ENCODE measurements at places on chromosomes 6 and 20.

DNA sequence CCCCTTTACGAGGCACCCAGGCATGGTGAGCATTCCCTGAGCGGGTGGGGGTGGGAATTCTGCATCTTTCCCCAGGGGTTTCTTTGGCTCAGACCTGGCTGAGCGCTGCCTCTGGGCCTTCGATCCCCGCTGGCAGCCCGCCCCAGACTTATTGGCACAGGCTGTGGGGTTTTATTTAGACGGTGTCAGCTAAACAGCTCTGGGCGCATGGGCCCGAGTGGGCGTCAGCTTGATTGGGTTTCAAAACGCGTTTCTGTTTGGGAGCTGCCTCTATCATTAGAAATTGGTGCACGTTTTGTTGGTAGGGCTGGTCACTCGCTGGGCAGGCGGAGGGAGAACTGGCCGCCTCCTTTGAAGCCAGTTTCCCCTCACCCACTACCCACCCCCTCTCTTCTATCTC, 21.0 kb downstream of the PMEPA1 start:
- no peak for DNase-seq

GRCh38 chr6:39199976-39200375, 29.3 kb downstream of the KCNK5 start:
- no peak for DNase-seq

DNA sequence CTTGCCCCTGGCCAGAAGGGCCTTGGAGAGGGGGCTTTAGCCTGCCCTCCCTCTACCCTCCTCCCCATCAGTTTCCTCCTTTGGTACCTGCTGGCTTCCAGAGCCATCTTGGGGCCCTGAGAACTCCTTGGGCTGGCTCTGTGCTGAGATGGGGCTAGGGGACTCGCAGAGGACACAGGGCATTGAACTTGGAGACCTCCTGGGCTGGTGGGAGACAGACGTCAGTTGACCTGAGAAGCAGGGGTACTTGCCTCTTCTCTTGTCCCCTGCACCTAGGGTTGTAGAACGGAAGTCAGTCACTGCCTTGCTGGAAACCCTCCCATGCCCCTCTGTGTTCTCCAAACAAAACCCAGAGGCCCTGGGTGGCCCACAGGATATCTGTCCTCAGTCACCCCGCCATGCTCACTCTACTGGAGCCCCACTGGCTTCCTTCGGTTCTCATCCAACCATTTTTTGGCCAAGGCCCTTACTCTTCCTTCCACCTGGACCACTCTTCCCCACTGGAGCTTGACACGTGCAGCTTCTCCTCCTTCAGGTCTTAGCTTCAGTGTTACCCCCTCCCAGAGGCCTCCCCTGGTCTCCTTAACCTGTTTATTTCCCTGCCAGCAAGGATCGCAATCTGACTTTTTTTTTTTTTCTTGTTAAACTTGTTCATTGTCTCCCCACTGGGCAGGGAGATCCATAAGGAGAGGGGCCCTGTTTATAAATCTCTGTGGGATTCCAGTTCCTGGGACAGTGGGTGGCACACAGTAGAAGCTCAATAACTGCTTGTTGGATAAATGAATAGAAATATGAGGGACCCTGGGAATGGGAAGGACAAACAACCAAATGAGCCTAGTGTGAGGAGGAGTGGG, 971 bp downstream of the RBCK1 start:
- no peak for DNase-seq

DNA sequence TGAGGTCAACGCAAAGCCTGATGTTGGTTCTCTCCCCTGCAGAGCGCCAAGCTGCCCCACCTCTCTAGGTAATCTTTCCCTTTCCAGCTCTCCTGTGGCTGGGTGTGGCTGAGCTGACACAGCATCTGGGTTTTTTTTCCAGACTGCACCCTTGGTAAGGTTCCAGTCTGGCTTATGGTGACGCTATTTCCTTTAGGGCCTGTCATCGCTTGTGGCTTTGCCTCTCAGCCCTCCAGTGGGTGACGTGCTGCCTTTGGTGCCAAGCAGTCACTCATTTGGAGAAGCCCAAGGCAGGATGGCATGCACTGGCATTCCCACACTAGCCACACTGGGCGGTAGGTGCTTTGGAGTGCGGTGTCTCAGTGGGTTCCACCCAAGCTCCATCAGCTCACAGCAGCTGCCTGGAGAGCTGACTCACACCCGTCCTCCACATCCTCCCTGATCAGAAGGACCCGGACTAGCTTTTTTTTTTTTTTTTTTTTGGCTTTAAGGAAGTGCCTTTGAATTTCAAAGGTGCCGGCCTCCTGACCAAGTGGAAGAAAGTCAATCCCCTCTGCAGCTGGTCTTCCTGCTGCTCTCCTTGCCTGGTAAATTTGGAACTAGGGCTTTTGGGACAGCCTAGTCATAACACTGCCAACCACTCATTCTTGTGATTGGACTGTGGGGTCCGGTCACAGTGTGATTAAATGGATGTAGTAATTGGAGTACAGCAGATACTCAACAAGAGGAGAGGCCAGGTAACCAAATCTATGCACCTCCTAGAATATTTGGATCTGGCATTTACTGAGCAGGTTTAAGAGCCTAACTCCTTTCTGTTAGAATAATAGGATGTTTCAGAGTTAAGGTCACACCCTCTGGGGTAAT, 153.6 kb downstream of the CD83 start:
- peak; percentile 83 for DNase-seq

GRCh38 chr6:54802775-54803634, 43.6 kb upstream of the FAM83B start:
- peak; percentile 24 for DNase-seq

- DNase-seq = no peak
These were observed 23.8 kb upstream of the TAF8 start for GRCh38 chr6:42026540-42026939.

DNA sequence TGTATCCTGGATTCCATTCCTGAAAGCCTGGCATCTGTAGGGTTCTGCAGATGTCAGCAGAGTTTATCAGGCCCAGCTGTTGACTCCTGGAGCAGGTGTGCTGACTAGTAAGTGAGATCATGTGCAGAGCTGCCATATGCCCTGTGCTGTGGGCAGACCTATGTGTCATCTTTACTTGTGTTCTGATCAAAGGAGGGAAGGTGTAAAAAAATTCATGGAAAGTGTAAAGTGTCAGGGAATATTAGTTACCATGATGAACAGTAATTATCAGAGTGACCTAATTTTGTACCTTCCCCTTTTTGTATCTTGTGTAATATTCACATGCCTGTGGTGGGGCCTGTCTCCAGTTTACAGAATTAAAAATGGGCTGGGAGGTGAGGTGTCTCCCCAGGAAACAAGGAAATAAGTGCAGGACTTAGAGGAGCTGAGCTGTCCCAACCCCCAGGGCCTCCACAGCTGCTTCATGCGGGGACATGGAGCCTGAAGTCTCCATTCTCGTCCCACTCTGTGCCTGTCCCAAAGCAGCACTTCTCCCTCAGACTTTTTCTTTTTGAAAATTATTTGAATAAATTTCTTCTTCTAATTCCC, 148.2 kb upstream of the GGTLC1 start:
- no peak for DNase-seq

GRCh38 chr6:112036088-112036637, 17.7 kb upstream of the CCN6 start:
- no peak for DNase-seq

DNA sequence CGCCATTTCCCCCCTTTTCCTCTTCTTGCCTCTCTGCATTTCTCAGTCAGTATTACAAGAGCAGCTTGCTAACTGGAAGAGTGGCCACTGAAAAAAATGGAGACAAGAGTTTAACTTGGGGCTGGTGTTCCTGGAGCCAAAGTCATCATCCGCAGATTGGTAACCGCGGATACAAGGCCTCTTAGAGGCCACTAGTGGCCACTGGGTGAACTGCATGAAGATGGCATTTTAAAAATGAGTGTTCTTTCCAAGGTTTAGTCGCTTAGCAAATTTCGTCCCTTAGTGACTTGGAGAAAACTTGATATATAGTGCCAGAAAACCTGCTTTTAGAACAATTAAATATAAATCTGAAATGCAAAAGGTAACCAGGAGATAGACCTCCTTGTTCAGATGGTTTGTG, 4.8 kb downstream of the F13A1 start:
- no peak for DNase-seq

DNA sequence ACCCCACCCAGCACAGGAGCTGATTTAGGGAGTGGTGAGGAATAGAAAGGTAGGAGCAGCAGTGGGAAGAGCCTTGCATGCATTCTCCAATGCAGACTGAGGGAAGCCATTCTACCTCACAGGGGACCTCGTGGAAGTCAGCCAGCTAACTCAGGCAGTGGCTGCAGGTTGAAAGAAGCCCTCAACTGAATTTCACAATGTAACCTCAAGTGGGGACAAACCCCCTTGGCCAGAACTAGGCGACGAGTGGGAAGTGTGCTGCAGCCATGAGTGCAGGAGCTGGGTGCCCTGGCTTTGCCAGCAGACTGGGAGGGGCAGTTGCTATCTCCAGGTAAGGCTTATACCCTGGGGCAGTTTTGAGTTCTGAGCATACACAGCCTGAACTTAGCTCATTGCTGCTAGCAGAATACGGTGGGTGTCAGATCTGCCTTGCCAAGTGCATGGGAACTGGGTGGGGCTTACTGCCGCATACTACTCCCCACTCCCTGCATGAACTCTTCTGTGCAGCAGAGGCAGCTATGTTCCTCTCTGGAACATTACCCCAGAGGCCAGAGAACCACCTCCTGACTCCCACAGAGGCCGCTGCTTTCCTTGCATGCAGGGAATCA, 126.5 kb downstream of the CDK19 start:
- no peak for DNase-seq

DNA sequence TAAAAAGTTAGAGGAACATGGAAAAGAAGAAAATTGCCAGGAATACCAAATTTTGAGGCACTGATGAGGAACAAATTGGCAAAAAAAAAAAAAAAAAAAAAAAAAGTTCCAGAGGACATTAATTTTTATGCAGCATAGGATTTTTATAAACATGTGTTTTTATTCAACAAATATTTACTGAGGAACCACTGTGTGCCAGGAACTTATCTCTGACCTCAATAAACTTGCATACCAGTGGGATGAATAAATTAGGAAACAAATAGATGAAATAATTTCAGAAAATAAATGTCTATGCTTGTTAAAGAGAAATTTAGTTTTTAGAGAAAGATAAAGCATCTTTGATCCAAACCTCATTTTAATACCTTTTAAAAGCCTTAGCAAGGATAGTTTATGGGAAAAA, 175.1 kb downstream of the PDE10A start:
- DNase-seq = no peak

- DNase-seq = no peak
These were observed 34.9 kb upstream of the SNX9 start for GRCh38 chr6:157788180-157788579.

DNA sequence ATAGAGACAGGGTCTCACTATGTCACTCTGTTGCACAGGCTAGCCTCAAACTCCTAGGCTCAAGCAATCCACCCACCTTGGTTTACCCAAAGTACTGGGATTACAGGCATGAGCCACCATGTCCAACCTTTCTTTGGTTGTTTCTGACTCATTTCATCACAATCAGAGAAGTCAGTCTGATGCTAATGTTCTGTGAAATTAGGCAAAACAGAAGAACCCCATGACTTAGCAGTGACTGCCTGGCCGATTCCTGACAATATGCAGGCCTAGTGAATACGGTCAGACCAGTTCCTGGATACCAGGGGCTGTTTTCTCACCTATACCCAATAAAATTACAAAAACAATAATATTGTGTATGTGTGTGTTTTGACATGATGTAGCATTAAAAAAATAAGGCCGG, 58.8 kb upstream of the BTN3A2 start:
- DNase-seq = no peak

GRCh38 chr6:130293800-130294199, 71.0 kb upstream of the SAMD3 start:
- DNase-seq = peak; percentile 79

GRCh38 chr6:28589234-28589956, 63.7 kb downstream of the GPX5 start:
- peak; percentile 38 for DNase-seq

DNA sequence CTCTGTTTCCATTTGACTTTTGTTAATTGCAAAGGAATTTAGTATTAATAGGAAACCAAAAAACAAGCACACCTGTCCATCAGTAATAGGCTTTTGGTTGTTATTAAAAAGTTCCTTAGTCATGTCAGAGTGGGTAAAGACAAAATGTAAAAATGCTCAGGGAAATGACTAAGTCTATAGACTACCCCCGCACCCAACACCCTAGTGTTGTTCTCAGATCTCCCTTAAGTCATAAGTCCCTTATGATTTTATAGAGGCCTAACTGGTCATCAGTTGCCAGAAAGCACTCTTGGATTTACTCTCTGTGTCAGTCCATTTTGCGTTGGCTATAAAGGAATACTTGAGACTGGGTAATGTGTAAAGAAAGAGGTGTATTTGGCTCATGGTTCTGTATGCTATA, 52.8 kb downstream of the MAP3K4 start:
- DNase-seq = no peak

Data from HTR-8/SVneo (cell line).